ENCODE measurements at places on chromosomes 3 and 15.

GRCh38 chr3:3836845-3837244, 37.6 kb downstream of the LRRN1 start:
- DNase-seq: no peak

DNA sequence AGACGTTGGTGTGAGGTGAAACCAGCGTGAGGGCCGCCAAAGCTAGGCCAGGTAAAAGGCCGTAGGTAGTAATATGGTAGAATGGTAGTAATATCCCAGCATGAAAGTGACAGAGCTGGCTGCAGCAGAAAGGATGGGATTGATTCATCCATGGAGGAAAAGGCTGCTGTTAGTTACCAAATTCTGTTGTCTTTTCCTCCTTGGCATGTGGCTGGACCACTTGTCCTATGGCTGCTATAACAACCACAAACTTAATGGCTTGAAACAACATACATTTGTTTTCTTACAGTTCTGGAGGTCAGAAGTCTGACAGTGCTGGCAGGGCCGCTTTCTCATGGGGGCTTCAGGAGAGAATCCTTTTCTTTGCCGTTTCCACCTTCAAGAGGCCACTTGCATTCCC, 47.8 kb upstream of the CHST2 start:
- no peak for DNase-seq

DNA sequence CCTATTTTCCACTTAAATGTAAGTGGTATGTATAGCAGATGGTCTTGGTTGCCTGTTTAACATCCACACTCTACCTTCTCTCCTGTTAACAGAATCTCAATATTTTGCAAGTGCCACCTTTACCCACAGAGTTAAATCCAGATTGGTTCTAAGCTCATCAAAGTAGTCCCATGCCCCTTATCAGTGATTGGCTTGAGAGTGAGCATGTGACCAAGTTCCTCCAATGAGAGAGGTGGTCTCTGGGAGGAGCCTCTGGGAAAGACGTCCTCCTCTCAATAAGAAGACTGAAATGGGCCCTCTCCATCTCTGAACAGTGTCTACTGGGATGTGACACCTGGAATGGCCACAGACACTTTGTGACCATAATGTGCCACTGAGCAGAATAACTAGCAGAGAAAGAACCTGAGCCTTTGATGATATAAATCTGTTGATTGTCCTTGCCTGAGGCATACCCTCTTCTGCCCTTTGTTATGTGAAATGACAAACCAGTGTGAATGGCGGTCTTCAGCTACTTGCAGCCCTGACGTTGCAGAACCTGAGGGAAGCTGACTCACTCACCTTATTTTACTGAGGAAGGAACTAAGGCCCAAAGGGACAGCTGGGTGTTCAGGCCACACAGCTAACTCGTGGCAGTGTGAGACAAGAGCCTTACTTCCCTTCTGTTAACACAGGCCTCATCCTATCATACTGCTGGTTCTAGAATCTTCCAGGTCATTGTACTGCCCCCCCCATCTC, 42.4 kb upstream of the LARS2 start:
- no peak for DNase-seq

DNA sequence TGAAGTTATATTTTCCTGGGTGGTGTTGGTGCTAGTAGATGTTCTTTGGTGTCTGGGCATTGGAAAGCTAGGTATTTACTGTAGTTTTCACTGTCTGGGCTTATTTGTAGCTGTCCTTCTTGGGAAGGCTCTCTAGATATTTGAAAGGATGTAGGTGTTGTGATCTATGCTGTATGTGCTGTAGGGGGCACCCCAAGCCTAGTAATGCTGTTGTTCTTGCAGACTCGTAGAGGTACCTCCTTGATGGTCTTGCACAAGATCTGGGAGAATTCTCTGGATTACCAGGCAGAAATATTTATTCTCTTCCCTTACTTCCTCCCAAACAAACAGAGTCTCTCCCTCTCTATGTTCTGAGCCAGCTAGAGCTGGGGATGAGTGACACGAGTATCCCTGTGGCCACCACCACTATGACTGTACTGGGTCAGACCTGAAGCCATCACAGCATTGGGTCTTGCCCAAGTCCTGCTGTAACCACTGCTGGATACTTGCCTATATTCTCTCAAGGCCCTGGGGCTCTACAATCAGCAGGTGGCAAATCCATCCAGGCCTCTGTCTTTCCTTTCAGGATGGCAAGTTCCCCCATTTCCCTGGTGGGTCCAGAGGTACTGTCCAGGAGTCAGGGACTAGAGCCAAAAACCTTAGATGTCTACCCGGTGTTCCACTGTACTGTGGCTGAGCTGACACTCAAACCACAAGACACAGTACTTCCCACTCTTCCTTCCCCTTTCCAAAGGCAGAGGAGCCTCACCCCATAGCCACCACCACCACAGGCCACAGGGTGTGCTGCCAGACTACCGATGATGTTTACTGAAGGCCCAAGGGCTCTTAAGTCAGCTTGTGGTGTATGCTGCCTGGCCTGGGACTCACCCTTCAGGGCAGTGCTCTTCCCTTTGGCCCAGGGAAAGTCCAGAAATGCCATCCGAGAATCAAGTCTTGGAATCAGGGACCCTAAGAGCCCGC, 195.2 kb upstream of the DPPA4 start:
- DNase-seq: peak; percentile 10

DNA sequence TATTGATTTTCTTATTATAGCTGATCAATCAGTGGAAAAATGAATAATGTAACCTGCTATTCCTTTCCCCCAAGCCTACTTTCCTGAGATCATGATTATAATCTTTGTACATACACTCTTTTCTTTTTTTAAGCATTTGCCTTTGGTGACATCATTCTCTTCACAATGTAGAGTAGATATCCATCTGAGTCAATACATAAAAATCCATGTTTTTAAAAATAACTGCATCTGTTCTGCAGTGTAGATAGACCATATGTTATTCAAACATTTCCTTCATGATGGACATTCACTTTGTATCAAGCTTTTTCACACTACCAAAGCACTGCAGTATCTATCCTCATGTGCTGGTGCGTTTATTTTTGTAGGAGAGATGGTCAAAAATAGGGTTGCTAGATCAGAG, 211.1 kb downstream of the PTPRG start:
- DNase-seq: no peak

DNA sequence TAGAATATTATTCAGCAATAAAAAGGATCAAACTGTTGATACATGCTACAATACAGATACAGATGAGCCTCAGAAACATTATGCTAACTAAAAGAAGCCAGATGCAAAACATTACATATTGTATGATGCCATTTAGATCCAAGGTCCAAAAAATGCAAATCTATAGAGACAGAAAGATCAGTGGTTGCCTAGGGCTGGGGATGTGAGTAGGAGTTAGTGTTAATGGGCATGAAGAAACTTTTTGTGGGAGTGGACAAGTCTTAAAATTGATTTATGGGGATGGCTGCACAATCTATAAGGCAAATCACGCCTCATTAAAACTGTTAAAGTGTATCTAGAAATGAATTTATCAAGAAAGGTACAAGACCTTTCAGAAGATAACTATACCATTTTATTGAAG, 45.0 kb downstream of the EHHADH start:
- DNase-seq: no peak

DNA sequence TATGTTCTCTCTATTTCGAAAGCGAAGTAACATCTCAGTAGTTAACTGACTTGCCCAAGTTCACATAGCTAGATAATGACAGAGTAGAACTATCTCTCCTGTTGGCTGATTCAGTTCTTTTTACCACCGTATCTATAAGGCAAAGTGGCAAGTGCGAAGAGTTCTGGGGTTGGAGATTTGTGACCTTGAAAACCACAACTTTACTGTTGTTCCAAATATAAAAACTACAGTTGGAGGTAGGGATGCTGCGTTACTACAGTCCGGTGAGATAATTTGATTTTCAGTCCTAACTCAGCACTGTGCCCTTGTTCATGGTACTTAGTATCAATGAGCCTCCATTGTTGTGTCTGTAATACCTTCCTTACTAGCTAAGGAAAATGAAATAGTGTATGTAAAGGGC, 71.2 kb upstream of the GOLGA8B start:
- DNase-seq: no peak

DNA sequence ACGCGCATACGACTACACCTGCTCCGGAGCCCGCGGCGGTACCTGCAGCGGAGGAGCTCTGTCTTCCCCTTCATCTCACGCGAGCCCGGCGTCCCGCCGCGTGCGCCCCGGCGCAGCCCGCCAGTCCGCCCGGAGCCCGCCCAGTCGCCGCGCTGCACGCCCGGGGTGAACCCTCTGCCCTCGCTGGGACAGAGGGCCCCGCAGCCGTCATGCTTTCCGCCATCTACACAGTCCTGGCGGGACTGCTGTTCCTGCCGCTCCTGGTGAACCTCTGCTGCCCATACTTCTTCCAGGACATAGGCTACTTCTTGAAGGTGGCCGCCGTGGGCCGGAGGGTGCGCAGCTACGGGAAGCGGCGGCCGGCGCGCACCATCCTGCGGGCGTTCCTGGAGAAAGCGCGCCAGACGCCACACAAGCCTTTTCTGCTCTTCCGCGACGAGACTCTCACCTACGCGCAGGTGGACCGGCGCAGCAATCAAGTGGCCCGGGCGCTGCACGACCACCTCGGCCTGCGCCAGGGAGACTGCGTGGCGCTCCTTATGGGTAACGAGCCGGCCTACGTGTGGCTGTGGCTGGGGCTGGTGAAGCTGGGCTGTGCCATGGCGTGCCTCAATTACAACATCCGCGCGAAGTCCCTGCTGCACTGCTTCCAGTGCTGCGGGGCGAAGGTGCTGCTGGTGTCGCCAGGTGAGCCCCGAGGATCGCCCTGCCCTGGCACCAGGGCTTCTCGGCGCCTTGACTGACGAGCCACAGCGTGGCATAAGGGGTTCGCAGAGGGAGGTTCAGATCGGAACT, 420 bp downstream of the SLC27A2 start:
- DNase-seq: peak; percentile 24

DNA sequence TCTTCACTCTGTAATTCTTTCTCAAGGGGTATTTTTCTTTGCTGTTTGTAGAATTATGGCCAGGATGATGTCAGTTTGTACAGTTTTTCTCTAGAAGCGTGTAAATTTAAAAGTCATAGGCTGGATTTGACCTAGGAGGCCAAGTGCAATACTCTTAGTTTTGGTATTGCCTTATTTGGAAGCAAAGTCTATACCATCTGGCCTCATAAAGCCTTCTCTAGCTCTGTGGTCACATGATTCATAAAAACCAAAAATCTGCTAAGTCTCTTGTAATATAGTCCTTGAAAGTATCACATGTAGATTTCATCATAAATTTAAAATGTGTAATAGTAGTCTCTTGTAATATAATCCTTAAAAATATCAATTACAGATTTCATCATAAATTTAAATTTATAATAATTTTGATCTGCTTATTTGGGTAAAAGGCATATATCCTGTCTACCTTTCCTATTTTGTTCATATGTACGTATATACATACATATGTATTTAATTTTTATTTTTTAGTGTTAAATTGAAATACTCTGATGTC, 25.6 kb downstream of the TEX9 start:
- no peak for DNase-seq

- no peak for DNase-seq
Measured at GRCh38 chr15:95930659-95931375, 399.7 kb upstream of the NR2F2 start.

GRCh38 chr15:70701891-70702568, 61.3 kb downstream of the UACA start:
- no peak for DNase-seq

DNA sequence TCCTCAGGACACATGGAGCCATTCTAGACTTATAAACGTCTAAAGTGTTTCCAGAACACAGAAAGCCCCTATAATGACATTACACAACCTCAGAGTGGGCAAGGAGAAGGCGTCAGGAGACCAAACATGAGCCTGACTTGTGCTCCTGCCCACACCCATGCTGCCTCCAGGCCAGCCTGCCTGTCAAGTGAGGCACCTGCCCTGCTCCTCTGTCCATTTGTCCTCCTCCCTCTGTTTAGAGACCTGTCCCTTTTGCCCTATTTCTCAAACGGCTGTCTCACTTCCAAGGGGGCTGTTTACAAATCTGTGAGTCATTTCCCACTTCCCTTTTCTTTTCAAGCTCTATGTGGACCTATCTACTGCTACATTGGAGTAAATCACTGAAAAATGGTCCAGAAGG, 21.0 kb downstream of the ZDHHC3 start:
- DNase-seq: no peak

DNA sequence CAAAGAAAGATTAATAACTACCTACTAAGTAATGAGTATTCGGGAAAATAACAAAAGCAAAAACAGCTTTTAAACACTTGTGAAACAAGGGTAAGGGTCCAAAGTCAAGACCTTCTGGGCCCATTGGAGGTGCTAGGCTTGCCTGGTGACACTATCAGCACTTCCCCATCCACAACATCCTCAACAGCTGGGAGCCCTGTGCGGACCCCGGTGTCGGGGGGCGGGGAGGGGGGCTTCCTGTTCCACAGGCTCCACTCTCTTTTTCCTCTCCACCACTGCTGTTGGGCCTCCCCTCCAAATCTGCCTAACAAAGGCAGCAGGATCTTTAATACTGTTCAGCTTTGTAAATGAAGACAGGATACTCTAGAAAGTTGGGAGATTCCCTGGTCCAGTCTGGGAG, 21.6 kb downstream of the NGRN start:
- DNase-seq: no peak

GRCh38 chr3:66037330-66037985, 1.3 kb downstream of the MAGI1 start:
- DNase-seq: no peak

DNA sequence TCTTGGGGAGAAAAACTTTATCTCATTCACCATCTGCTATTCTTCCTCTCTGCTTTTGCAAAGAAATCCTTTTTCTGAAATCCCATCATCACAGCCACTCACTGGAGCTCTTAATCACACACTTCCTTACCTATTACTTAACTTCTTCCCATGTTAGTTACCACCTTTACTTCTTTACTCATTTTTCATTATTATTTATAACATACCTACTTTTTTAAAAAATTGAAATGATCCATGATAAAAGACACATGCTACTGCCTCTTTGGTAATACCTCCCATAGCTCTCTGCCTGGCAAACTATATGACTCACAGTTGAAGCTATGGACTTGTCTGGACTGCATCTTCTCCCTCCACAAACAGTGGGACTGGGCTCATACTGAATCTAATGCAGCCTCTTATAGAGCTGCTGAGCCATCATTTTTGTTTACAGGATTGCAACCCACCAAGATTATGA, 150.3 kb downstream of the TNIK start:
- DNase-seq: no peak

- no peak for DNase-seq
Measured at GRCh38 chr3:20648921-20649381, 462.9 kb upstream of the SGO1 start.

DNA sequence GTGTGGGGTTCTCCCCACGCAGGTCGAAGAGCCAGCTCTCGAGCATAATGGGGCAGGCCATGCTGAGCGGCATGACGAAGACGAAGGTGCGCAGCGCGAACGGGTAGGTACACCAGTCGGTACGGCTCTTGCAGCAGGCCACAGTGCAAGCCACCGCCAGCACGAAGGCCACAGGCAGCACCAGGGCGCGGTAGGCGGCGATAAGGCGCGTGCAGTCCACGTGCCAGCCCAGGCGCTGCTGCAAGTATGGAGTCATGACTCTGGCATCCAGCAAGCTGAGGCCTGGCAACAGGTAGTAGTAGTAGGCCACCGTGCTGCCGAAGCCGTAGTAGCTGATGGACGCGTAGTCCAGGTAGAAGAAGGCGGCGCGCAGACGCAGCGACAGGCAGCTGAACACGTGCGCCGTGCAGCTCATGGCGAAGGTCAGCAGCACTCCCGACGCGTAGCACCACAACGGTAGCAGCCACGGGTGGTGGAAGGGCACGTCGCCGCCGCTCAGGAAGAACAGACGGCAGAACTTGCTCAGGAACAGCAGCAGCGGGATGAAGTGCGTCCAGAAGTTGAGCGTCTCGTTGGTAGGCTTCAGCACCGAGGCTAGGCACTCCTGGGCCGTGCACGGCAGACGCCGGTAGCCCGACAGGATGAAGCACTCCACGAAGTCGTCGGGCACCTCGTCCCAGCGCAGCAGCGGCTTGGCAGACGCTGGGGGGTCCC, 797 bp downstream of the PAQR9 start:
- no peak for DNase-seq
